AG20443 (cell line): ENCODE measurements at places on chromosomes 3 and 15.
A peak's percentile ranks its signal among the peaks of the same experiment; 100 is the strongest.

DNA sequence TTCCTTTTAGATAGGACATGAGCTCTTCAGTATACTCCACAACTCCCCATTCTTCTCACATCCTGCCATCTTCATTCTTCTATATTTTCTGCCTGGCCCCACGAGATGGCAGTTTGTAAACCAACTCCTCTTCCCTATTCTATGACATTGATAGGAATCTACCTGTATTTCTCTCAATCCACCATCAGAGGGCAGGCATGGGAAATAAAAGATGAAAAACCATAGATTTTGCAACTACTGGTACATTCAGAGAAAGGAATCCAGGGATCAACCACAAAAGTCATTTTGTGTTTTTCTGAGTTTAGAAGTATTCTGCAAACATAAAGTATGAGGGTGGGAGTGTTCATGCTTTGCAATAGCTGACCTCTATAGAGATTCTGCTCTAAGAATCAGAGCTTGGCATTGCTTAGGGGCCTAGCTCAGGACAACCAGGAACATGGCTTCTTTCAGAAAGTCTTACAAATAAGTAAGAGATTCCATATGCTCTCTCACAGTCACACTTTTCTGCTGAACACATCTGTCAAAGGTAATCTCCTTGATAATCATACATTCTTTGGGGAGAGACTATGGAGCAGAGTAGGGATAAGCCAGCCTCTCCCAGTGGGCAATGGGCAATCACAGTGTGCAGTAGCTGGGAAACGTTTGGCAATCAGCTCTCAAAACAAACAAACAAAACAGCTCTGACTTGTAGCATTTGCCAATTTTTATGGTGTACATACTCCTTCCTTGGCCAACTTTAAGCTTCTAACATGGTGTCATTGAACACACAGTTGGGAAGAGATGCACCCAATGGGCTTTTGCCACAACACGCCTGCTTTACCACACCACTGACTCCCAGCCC lies 43.1 kb upstream of the SLC25A36 start:
- peak; percentile 65 for DNase-seq

DNA sequence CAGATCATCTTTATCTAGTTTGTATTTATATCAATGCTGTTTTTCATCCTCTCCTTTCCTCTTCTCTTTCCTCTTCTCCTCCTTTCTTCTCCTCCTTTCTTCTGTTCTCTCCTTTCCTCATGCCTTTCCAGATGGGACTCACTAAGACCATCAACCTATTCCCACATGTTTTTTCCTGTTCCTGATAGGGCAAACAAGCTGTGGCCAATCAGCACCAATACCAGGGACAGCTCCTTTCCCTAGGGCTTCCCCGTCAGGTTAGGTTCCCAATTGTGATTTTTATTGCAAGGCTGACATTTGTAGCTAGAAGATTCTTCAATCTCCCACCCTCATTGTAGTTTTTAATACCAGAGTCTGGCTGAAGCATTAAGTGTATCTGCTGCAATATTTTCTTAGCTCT lies 76.3 kb upstream of the COL8A1 start:
- DNase-seq, result peak; percentile 40

GRCh38 chr15:66820481-66821176 lies 118.6 kb downstream of the SMAD6 start:
- DNase-seq, result peak; percentile 54

- peak; percentile 57 for DNase-seq
These were observed 37.6 kb upstream of the SLC9A9 start for GRCh38 chr3:143885780-143886427.

- DNase-seq, result no peak
These were observed 314.0 kb upstream of the CDIN1 start for GRCh38 chr15:36265422-36265821.
